ENCODE measurements at places on chromosomes 6 and 20. TPM values are rescaled to one million over a fixed set of nuclear protein-coding genes. Genes with fewer than 3 reads are reported as not detected.
A peak's percentile ranks its signal among the peaks of the same experiment; 100 is the strongest.

GRCh38 chr6:134902074-134902861, 47.6 kb downstream of the ALDH8A1 start:
- DNase-seq: peak; percentile 16

GRCh38 chr6:72212686-72213085, 326.3 kb downstream of the RIMS1 start:
- no peak for DNase-seq

DNA sequence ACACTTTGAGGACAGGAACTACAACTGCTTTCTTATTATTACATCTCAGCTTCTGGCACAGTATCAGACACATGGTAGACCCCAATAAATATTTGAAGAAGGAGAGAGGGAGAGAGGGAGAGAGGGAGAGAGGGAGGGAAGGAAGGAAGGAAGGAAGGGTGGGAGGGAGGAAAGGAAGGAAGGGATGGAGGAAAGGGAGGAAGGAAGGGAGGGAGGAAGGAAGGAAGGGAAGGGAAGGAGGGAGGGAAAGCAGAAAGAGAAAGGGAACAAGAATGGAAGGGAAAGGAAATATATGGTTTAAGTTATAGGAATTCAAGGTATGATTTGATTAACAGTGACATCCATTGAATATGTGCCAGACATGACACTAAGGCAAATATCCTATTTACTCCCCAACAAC, 402.1 kb downstream of the KIF16B start:
- DNase-seq: no peak

- DNase-seq: peak; percentile 88
Observed at GRCh38 chr20:11807054-11808048, 110.3 kb upstream of the BTBD3 start.

FYN gene
- total RNA-seq: 163 TPM

SH3BGRL2 gene
- total RNA-seq: 12.8 TPM
